Activated CD4-positive, alpha-beta T cell treated with anti-CD3 and anti-CD28 coated beads for 36 hours (primary cell): ENCODE measurements at places on chromosomes 5 and 9. TPM values are rescaled to one million over a fixed set of nuclear protein-coding genes. Genes with fewer than 3 reads are reported as not detected.

GRCh38 chr5:68534956-68535520 is 319.5 kb downstream of the PIK3R1 start:
- H3K36me3 ChIP-seq, result no peaks in the 10 kb centered on the region
- H3K27me3 ChIP-seq, result peaks cover 21% of the 10 kb centered on the region
- H3K4me3 ChIP-seq, result no peak overlapping the region
- no peaks in the 10 kb centered on the region for H3K4me1 ChIP-seq

DNA sequence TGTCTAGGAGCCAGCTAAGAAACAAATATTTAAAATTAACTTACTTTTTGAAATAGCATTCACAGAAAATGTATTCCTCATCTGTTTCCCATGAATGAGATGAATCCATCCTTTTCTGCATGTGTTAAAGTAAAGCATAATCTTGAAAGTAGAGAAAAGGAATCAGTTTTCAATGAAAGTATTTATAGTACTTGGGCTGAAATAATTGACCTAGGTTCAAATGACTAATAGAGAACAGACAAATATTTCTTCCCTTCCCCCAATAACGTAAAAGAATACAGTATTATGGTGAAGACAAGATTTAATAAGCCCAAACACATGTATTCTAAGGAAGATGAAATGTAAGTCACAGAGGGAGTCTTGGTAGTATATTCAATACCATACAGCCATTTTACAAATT is 403.5 kb downstream of the ZNF608 start:
- no peaks in the 10 kb centered on the region for H3K4me1 ChIP-seq
- H3K36me3 ChIP-seq, result no peaks in the 10 kb centered on the region
- H3K27me3 ChIP-seq, result peaks cover 2% of the 10 kb centered on the region

GRCh38 chr9:81620002-81620390 is 69.4 kb downstream of the TLE1 start:
- H3K4me3 ChIP-seq, result no peak overlapping the region
- peak; percentile 60 for DNase-seq
- no peaks in the 10 kb centered on the region for H3K27me3 ChIP-seq
- no peak overlapping the region for H3K27ac ChIP-seq

DNA sequence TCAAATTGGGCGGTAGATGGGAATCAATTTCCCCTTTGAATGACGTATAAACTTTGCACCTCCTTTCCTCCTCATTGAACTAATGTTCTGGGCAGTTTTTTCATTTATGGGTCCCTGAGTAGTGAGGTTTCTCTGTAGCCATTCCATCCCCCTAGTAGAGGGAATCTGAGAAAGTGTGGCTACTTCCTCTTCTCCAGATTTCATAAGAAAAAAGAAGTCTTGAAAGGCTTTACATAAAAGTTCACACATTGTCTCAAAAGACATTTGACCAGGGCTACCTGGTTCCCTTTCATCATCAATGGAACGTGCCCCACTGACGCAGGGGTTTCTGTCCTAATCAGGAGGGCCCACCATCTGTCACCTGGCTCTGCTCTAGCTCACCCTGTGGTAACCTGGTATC is 57.3 kb downstream of the CTSL start:
- H3K27ac ChIP-seq, result no peak overlapping the region
- H3K27me3 ChIP-seq, result no peaks in the 10 kb centered on the region
- H3K4me3 ChIP-seq, result no peak overlapping the region

DNA sequence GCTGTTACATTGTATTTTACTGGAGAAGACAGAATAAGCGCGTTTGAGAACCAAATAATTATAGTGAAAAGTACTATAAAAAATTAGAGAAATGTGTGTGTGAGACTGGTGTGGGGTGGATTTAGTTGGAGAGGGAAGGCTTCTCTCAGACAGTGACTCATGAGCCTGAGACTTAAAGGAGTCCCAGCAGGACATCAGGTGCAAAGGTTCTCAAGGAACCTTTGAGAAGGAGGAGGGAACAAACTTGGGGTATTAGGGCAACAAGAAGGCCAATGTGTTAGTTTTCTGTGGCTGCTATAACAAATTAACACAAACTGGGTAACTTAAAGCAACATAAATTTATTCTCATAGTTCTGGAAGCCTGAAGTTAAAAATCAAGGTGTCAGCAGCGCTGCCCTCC is 4.9 kb downstream of the DDX4 start:
- no peaks in the 10 kb centered on the region for H3K4me1 ChIP-seq
- no peaks in the 10 kb centered on the region for H3K36me3 ChIP-seq
- no peak for DNase-seq

- H3K4me1 ChIP-seq, result no peaks in the 10 kb centered on the region
- no peak for DNase-seq
- H3K27me3 ChIP-seq, result no peaks in the 10 kb centered on the region
- no peak overlapping the region for H3K27ac ChIP-seq
- H3K36me3 ChIP-seq, result no peaks in the 10 kb centered on the region
Observed at GRCh38 chr5:104189031-104189430, 626.4 kb upstream of the NUDT12 start.

GRCh38 chr9:37761511-37761910 is 7.9 kb downstream of the TRMT10B start:
- H3K27ac ChIP-seq, result peak overlapping the region; percentile 47
- no peak for DNase-seq
- H3K4me1 ChIP-seq, result peaks cover 3% of the 10 kb centered on the region
- peaks cover 30% of the 10 kb centered on the region for H3K36me3 ChIP-seq
- H3K27me3 ChIP-seq, result no peaks in the 10 kb centered on the region
- H3K4me3 ChIP-seq, result no peak overlapping the region

DNA sequence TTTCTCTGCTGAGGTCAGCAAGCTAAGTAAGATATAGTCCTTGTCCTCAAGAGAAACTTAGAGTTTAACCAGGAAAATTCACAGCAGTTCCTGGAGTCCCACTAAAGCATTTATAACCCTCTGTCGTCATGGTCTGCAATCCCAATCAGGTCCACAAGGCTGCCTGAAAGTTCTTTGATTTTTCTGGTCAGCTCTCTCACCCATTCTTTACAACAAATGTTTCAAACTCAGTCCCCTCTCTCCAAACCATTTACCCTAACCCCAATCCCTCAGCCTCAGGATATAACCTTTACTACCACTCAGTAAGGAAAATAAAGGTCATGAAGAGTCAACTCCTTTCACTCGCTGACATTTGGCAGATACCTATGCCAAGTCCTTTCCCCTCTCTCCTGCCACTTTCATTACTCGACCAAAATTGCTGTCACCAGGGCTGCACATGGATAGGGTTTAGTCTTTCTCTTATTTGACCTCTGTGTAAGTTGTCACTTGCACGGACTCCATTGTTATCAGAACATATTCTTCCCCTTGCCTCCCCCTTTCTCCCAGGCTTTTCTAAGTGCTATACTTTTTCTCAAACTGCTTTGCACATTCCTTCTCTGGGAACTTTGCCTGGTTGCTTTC is 936.6 kb downstream of the NR2F1-AS1 start:
- no peak overlapping the region for H3K4me3 ChIP-seq
- H3K27me3 ChIP-seq, result no peaks in the 10 kb centered on the region
- H3K36me3 ChIP-seq, result no peaks in the 10 kb centered on the region
- H3K4me1 ChIP-seq, result no peaks in the 10 kb centered on the region

GRCh38 chr9:137068539-137069507 is 1.5 kb downstream of the SAPCD2 start:
- DNase-seq, result no peak
- H3K36me3 ChIP-seq, result peaks cover 2% of the 10 kb centered on the region
- H3K4me1 ChIP-seq, result peaks cover 9% of the 10 kb centered on the region
- peak overlapping the region; percentile 51 for H3K4me3 ChIP-seq

DNA sequence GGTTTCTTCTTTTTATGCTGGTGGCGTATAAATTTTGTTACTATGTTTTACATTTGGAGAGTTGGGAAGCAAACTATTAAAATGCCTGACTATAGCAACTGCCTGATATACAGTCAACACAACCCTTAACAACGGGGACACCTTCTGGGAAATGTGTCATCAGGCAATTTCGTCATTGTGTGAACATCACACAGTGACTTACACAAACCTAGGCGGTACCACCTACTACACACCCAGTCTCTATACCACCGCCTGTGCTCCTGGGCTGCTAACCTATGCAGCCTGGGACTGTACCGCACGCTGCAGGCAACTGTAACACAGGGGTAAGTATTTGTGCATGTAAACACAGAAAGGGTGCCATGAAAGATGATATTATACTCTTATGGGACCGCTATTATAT is 1.3 kb upstream of the CDHR2 start:
- no peaks in the 10 kb centered on the region for H3K27me3 ChIP-seq
- peaks cover 35% of the 10 kb centered on the region for H3K4me1 ChIP-seq
- peak overlapping the region; percentile 76 for H3K27ac ChIP-seq
- no peaks in the 10 kb centered on the region for H3K36me3 ChIP-seq

GRCh38 chr9:114225561-114226212 is 70.3 kb downstream of the COL27A1 start:
- no peak overlapping the region for H3K4me3 ChIP-seq
- no peaks in the 10 kb centered on the region for H3K36me3 ChIP-seq
- H3K27ac ChIP-seq, result no peak overlapping the region
- DNase-seq, result no peak
- no peaks in the 10 kb centered on the region for H3K4me1 ChIP-seq

Gene ANXA2R
- 4.6 TPM for total RNA-seq

Gene IZUMO3
- not detected for total RNA-seq

Gene NAIF1
- total RNA-seq, result 13.7 TPM

Gene ISCA1
- total RNA-seq, result 27.4 TPM
